T-helper 17 cell (primary cell): ENCODE measurements at places on chromosomes 5 and 9.
A peak's percentile ranks its signal among the peaks of the same experiment; 100 is the strongest.

DNA sequence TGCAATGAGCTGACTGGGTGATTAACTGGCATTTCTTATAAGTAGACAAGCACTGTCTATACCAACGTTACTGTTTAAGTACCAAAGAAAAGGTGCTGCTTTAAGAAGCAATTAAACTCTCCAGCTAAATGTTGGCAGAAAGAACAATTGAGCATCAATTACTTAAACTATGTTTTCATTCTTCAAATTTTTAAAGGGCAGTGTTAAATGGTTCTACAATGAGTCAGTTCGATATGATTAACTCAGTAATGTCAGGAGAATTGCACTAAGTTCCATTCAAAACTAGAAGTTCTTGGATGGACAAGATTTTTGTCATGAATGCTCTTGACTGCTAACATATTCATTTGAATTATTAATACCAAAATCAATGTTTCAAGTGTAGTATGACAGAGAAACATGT, 593.7 kb downstream of the DNAH5 start:
- no peak for DNase-seq

DNA sequence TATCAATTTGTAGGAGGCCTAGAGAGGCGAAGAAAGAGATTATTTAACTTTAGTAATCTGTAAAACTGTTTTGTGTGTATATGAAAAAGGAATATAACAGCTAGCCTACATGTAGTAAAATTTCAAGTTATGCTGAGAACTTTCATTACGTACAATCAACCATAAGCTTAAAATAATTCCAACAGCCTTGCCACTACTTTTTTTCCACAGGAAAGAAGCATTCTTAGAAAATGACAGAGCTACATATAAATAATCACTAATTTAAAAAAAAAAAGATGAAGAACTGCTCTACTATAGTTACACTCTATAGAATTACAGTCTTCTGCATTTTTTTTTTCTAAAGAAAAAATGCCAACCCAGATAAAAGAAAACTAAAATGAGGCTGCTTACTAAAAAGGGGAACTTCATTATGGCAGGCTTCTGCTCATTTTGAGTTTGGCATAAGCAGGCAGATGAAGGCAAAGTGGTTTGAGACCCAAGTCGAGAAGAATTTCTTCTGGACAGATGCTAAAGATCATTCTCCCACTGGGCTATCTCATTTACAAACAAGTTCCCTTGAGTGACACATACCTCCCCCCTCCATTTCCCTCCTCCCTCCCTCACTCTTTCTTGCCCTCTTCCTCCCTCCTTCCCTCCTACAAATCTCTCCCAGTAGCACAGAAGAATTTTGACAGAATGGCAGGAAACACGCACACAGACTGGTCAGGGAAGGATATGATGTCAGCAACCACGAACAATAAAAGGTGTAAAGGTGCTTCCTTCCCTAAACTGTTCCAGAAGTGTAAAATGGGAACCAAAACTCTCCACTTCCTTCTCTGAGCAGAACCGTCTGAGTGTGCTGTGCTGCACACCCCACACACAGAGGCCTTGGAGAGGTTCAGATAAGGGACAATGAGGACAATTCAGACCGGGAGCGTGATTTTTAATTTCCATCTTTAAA, 56.1 kb downstream of the MEF2C start:
- DNase-seq: no peak

DNA sequence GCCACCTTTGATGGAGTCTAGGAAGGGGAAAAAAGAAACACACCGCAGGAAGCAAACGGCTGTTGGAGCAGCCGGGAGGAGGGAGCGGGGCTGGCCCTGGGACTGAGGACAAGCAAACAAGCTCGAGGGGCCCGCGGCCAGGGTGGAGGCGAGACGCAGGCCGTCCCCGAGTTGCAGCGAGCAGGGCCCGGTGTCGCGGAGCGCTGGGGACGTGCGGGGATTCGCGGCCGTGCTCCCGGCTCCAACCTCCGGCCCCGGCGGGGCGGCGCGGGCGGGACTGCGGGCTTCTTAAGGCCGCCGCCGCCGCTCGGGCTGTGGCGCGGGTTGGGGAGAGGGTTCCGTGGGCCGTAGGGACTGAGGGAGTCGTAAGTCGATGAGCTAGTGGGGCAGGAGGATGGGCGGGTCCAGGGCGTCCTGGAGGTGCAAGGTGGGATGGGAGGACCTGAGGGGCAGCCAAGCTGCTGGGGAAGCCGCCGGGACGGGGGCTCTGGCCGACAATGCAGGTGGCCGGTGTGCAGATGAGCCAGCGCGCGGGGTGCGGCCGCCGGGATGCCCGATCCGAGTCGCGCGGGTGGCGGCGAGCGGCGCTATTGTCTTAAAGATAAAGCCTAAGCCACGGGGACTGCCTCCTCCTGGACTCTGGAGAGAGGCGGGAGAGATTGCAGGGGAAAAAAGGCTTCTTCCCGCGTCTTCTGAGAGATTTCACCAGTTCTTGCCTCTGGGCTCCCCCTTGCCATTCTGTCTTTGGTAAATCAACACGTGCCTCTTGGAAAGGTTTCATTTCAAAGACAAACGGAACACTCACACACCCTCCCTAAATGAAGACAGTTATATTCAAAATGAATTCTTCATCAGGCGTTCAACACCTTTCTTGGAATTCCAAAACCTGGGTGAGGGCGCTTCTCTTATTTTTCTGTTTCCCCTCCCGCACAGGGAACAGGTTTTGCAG, 1.6 kb upstream of the HAPLN1 start:
- DNase-seq: no peak

- DNase-seq: no peak
Measured at GRCh38 chr5:52554293-52554692, 233.4 kb upstream of the ITGA1 start.

DNA sequence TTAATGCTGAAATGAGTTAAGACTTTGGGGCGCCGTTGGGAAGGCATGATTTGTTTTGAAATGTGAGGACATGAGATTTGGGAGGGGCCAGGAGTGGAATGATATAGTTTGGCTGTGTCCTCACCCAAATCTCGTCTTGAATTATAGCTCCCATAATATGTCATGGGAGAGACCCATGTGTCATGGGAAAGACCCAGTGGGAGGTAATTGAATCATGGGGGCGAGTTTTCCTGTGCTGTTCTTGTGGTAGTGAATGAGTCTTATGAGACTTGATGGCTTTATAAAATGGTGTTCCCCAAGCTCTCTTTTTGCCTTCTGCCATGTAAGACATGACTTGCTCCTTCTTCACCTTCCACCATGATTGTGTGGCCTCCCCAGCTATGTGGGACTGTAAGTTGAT, 5.1 kb downstream of the SLC25A48 start:
- no peak for DNase-seq

DNA sequence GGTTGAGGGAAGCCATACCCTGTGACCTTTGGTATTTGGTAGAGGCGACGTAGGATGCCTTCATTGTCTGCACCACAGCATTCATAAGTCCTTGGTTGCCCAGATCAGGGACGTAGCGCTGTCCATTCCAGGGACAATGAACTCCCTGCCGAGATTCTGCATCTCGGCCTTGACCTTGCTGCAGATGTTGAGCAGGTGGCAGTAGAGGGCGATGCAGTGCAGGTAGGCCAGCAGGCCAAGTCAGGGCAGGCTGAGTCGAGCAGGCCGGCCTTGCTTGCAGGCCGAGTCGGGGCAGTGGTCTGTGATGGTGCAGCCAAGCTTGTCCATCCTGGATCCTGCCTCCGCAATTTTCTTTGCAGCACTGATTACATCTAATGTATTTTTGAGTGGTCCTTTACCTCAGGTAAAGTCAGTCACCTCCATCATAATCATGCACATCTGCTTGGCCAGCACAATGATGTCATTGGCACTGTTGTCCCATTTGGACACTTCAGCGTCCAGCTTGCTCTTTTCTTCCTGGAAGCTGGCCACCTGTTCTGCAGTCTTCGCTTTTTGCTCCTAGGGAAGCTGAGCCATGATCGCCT, 93.4 kb upstream of the CCDC112 start:
- DNase-seq: no peak

GRCh38 chr9:19247420-19247819, 16.9 kb downstream of the DENND4C start:
- no peak for DNase-seq

- no peak for DNase-seq
Measured at GRCh38 chr5:180631549-180632383, 17.6 kb downstream of the FLT4 start.

GRCh38 chr9:115090486-115090885, 27.5 kb downstream of the TNC start:
- no peak for DNase-seq

DNA sequence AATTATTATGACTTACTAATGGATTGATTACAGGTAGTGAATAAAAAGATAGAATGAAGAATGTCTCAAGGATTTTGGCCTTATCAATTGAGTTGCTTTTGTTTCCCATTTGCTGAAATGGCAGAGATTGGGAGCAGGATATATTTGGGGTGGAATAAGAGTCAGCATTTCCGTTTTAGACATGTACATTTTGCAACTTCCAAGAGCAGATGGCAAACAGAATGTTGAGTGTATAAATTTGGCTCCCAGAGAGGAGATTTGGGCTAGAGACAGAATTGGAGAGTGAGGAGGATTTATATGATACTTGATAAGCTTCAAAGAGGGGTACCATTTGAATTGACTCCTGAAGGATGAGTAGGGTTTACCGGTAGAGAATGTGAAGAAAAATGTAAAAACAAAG, 437.9 kb upstream of the PAPPA start:
- DNase-seq: no peak

- no peak for DNase-seq
Measured at GRCh38 chr9:29511680-29512079, 1938.4 kb upstream of the C9orf72 start.

DNA sequence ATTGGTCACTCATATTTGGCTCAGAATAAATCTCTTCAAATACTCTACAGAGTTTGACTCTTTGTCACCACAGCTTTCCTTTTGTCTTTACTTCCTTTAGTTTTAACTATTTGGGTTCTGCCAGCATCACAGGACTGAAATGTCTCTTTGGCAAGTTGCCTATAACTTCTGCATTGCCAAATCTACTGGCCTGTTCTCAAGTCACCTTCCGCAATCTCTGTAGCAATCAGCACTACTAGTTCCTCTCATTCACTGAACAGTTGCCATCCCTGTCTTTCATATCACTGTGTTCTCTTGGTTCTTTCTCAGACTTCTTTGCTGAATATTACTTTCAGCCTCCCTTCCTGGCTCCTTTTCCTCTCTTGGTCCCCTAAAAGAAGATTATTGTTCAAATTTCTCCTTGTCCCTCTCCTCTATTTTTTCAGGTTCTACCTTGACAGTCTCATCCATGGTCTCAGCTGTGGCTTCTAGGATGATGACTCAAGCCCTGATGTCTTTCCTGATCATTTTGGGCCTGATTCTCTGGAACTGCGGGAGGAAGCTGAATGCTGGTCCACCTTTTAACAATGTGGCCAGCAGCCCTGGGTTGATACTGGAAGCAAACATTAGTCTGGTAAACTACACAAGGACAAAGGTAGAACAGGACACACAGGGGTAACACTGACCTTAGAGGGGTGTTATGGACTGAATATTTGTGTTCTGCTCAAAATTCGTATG, 44.0 kb upstream of the LIFR start:
- DNase-seq: no peak

DNA sequence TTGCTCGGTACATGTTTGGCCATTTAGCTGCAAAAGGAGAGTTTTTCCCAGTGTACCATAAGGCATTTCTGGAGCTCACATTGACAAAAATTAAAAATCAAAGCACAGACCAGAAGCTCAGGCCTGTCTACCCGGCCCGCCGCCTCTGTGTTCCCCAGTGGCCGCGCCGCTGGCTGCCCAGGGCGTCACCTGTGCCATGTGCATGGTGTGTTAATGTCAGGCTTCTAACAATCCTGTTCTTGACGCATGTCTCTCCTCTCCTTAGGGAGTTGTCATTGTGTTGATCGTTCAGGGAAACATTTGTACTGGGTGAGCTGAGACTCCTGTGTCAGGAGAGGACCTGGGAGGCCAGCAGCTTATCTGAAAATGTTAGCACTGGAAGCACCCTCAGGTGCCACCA, 9.6 kb upstream of the NTNG2 start:
- DNase-seq: no peak

- no peak for DNase-seq
Measured at GRCh38 chr5:178434016-178434761, 156.0 kb downstream of the COL23A1 start.

- no peak for DNase-seq
Measured at GRCh38 chr9:117671468-117671867, 32.7 kb upstream of the TLR4 start.

GRCh38 chr5:104569621-104570020, 1007.0 kb upstream of the NUDT12 start:
- no peak for DNase-seq

- no peak for DNase-seq
Measured at GRCh38 chr9:38334234-38334633, 58.3 kb upstream of the ALDH1B1 start.

DNA sequence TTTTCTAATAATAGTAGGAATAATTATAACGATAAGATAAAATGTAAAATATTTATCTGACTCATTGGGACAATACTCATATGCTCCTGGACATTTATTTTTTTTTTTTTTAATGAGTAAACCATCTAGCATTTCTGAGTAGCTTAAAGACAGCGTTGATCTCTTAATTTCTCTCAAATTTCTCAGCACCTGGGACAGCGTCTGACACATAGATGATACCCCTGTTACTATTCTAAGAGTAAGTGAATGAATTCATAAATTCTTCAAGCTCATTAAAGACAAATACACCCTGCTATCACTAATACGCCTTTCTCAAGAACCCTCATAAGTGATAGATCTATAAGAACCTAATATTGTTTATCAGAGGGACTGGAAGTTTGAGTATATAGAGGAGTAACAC, 12.0 kb upstream of the HTR4 start:
- no peak for DNase-seq

DNA sequence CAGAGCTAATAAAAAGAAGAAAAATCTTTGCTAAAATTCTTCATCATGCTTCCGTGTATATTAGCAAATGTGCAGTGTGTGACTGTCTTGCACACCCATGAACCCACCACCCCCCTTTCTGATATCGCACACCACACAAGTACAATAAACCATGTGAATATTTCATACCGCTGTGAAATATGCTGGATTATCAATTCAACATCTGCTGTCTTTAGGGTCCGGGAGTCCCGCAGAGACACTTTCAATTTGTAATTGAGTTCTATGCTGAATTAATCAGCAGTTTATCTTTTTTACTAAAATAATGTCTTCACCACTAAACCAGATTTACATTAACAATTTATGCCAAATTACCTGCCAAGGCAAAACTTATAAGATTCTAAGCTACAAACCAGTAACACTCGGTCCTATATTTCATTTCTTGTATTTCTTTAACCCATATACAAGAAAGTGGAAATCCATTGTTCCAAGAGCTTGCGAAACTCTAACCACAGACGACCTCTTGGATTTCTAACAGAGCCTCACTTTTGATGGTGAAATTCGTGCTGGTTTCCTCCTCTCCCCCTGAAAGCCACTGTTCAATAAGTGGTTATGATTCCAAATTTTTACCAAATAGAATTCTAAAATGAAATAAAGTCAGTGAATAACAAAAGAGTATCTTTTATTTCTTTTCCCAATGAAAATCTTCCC, 44.2 kb downstream of the PSMB7 start:
- no peak for DNase-seq

- peak; percentile 24 for DNase-seq
Measured at GRCh38 chr9:134099123-134099761, 31.4 kb upstream of the BRD3 start.

DNA sequence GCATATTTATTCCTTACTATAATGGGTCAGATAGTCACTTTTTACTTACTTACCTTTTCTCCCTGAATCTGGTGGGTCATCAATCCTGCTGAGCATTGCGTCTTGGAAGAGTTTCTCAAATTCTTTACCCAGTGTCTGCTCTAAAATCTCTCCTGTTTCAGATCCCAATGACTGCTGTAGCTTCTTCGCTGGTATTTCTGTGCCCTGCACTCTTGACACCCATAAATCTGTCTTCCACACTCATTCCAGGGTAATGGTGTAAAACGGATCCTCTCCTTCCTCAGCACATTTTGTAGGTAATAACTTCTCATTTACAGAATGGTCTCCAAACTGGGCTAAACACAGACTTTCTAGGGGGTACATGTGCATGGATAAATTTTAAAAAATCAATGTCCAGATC, 407.4 kb downstream of the DMAC1 start:
- no peak for DNase-seq
